ENCODE measurements at places on chromosomes 12 and 14.

GRCh38 chr12:6354495-6355393, 12.9 kb upstream of the TNFRSF1A start:
- DNase-seq = no peak

- DNase-seq = no peak
Measured at GRCh38 chr14:93331728-93332396, 974 bp downstream of the BTBD7 start.

GRCh38 chr12:115023279-115024265, 339.6 kb upstream of the TBX3 start:
- DNase-seq = no peak

DNA sequence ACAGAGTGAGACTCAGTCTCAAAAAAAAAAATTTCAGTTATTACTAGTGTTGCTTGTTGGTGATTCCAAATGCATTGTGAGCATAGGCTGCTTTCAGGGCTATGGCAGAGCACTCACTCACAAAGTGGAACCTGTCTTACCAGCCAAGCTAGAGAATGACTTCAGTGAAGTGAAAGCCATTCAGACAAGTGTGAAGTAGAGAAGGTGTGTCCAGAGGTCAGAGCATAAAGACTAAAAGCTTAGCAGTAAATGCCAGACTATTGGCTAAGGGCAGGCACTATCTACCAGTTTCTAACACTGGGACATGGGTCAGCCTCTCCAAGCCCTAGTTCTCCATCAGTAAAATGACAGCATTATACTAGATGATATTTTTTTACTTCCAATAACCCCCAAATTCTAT, 12.7 kb downstream of the PPP1R36 start:
- no peak for DNase-seq

GRCh38 chr12:31804185-31804504, 75.3 kb upstream of the AMN1 start:
- DNase-seq = no peak

DNA sequence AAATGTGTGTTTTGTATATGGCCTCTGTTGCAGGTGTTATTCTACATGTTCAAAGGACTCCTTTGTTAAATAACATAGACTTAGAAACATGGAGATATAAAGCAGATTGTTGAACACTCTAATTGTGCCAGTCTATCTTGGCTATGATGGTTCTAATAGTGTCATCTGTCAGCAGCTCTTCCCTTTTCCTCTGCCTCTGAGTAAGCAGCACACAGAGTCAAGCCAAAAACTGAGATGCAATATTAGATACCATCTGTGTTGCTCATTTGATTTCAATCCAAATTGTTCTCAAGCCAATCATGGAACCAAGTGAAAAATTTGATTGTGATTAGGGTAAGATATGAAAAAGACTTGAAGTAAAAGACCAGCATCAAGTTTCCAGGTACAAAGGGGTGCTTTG, 871.1 kb upstream of the MGAT4C start:
- DNase-seq = no peak

DNA sequence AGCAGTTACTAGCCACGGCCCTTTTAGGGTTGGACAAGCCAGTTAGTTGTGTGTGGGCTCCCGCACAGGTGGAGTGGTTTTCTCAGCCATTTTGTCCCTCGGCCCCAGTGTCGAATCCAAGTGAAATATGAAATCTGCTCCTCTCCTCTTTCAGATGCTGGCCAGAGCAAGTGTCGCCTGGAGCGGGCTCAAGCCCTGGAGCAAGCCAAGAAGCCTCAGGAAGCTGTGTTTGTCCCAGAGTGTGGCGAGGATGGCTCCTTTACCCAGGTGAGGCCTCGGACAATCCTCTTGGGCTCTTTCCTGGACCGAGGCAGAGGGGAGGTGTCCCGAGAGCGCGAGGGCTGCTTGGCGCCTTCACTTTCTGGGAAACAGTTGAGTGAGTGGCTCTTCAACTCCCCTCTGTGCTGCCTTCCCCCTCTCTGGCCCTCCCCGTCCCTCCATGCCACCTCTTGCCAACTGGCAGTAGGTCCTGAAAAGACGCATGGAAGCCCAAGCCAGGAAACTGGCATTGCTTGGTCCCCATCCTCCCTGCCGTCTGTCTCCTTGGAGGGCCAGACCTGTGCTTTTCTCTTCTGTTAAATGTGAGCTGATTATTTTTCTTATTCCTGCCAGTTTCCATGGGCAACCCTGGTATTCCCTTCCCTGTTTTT, 74.2 kb downstream of the SMOC1 start:
- DNase-seq = no peak

DNA sequence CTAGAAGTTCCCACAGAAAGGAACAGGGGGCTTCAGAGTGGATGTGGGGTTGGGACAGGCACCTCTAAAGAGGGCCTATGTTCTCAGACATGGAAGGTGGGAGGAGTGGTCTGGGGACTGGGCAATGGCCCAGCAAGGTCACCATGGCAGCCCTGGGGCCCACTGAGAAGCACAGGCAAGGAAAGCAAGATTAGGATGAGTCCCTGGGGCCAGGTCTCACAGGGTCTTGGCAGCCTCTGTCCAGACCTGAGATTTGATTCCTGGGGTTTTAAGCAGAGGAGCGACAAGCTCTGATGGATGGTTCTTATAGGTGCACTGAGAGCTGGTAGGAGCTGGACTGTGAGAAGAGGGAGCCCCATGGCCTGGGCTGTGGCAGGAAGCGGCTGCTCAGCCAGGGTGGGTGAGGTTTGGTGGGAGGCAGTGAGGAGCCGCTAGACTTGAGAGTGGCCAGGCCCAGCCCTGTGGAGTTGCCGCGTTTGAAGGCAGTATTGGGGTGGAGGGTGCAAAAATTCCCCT, 44.0 kb downstream of the DLK1 start:
- DNase-seq = no peak

DNA sequence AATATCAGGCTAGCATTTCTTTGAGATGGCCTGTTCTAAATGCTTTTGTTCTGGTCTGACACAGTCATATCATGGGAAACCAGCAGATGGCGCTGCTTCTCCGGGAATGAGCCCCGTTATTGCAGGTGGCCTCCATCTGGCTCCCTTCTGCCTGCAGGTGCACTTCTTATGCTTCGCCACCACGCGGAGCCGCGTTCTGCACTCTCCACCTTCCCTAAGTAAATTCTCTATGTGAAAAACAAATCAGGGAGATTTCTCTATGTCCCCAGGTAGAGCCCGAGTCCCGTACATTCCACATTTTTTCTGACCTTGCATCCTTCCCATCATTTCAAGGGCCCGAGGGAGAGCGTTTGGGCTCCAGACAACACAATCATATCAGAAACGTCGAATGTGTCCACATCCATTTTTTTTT, 26.2 kb downstream of the GLRX5 start:
- peak; percentile 79 for DNase-seq

GRCh38 chr12:21614506-21614905, 9.9 kb upstream of the GYS2 start:
- DNase-seq = peak; percentile 34

GRCh38 chr12:43337571-43338444, 214.2 kb downstream of the ADAMTS20 start:
- no peak for DNase-seq

DNA sequence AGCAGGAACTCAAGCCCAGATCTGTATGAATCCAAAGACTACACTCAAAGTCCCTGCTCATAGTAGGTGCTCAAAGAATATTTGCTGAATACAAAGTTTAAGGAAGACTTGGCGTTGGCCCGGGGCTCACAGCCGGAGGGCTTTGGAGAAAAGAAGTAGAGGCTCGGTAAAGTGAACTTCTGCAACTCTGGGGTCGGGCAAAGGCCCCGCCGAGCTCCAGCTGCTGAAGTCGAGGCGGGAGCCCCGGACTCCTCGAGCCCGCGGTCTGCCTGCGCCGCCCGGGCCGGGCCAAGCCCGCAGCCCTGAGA, 335 bp downstream of the GCN1 start:
- no peak for DNase-seq

DNA sequence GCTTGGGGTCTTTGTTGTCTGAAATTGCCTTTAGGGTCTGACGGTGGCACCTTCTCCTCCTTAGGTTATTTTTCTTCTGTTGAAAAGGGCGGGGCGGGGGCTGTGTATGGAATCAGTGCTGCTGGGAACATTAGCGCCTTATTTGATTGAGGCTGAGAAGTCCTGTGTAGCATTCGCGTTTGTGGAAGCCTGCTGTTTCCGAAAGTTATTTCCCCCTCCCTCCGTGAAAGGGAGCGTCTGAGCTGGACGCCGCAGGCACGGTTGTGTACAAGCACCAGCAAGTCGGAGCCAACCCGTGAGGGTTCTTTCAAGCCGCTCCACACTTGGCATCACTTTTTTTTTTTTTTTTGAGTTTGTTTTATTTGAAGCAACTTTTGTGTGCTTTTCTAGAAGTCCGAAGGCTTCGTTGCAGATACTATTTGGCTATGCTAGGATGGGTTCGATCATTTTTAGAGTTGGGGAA, 1.1 kb downstream of the SYNE2 start:
- DNase-seq = no peak

DNA sequence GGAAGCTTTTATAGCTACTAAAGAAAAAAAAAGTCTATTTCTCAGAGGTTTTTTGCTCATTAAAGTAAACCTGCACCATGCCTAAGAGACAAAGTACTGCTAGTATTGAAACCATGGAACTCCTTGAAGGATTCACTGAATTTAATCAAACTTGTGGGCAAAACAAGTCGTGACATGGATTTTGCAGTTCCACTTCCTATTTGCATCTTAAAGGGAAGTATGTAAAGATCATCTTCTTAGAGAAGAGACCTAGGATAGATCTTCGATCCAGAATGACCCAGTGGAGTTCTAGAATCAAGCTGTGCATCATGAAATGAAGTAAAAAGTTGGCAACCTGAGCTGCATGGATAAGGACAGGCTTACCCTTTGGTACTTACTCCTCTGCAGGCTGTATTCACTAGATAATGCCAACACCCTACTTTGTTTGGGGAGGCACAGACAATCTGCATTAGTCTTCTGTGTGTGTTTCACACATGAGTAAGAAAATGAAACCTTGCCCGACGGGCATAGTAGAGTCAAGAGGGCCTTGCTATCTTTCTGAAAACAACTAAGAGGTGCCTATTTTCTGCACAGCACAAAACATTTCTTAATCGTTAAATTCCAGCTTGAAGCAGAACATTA, 1.9 kb downstream of the GNG2 start:
- DNase-seq = no peak

Measured in AML-193 (cell line).